Occipital lobe (tissue), 3 donors: ENCODE measurements at places on chromosomes 2 and 18.

GRCh38 chr2:217839073-217839749, 163.6 kb downstream of the TNS1 start:
- DNase-seq = no peak

DNA sequence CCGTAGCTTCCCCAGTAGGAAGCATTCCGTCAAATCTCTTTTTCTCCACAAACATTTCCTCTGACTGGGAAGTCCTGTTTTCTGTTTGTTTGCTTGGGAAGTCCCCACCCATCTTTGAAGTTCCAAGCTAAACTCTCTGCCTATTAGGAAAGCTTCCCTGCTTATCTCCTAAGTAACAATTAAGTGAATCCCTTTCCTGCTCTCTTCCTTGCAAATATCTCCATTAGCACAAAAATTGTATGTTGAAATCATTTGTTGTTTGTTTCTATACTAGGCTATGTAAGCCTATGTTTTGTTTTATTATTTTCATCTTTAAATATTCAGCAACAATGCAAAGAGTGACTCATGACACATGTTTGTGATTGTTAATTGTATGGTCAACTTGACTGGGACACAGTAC, 812.6 kb upstream of the LRATD1 start:
- DNase-seq = no peak

GRCh38 chr2:29401994-29402393, 286.8 kb downstream of the CLIP4 start:
- DNase-seq = no peak

- no peak for DNase-seq
Measured at GRCh38 chr2:8587920-8588830, 93.7 kb upstream of the ID2 start.

DNA sequence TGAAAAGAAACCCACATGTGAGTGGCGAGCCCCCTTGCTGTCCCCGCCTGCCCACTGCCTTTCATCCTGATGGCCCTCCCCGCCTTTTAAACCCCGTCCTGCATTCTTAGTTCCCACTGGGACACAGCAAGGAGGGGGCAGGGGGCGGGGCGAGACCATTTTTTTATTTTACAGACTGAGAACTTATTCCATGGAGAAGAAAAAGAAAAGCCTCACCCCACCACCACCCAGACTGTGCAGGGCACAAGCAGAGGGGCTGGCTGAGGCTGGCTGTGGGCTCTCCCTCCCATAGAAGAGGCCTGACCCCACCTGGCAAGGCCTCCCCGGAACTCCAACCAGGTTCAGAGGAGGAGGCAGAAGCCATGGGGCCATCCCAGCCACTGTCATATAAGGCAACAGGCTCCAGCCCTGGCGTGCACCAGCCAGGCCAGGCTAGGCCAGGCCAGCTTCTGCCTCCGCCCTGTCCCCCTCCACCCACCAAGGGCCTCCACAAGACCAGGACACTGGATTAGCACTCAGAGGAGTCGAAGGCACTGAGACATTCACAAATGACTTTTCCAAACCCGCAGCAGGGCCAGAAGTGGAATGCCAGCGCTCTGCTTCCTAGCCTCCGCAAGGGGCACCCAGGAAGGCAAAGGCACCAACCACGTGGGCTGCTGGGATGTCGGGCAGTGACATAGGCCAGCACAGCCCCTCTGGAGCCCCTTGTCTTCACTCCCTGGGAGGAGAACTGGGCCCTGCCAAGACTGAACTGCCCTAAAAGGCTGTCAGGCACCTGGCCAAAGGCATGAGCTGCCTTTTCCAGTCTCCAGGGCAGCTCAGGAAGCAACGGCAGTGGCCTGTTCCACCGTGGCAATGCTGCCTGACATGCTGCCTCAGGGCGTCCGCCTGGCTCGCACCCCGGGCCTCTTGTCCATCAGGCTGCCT, 37.5 kb upstream of the SEMA4C start:
- DNase-seq = no peak

- DNase-seq = no peak
Measured at GRCh38 chr2:48345176-48345575, 184.8 kb upstream of the STON1 start.

DNA sequence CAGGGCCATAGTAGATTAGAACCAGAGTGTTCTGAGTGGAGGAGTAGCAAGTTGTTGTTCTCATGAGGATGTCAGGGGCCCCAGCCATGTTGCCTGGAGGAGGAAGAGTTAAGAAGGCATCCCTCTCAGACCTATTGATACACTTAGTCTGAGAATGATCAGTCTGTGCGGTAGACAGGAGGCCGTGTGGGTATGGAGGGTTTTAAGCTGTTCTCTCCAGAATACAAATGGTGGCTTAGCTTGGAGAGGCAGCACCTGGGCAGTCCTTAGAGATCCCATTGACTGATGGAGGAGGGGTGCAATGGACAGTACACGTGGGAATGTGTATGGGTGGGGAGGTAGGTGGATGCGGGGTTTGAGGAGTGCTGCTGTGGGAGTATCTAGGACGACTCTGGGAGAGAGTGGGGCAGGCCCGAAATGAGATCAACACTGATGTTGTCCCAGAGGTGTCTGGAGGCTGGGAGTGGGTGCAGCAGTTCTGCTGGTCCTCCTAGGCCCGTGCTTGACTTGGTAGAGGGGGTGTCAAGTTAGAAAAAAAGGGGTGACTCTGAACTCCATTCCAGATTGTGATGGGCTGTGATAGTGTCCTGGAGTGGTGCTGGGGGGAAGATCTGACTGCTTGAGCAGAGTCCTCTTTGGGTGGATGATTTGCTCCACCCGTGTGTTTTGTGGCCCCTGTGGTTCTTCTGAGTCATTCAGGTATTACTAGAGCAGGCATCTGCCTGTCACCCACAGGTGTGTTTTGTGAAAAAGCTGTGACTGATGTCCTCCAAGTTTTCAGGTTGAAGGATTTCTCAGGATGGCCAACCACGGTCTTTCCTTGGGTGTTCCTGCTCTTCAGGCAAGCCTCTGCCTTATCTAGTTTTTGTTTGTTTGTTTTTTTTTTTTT, 44.7 kb downstream of the C2orf42 start:
- no peak for DNase-seq

GRCh38 chr18:77173275-77174030, 40.9 kb upstream of the MBP start:
- DNase-seq = no peak

GRCh38 chr2:154452906-154453493, 245.5 kb upstream of the KCNJ3 start:
- no peak for DNase-seq
